ENCODE measurements at places on chromosomes 7 and 10. TPM values are rescaled to one million over a fixed set of nuclear protein-coding genes. Genes with fewer than 3 reads are reported as not detected.

The CDC14C gene
- total RNA-seq: not detected

The PDE1C gene
- 0.03 TPM for total RNA-seq

GRCh38 chr7:80997841-80998240, 79.0 kb upstream of the SEMA3C start:
- DNase-seq: no peak

DNA sequence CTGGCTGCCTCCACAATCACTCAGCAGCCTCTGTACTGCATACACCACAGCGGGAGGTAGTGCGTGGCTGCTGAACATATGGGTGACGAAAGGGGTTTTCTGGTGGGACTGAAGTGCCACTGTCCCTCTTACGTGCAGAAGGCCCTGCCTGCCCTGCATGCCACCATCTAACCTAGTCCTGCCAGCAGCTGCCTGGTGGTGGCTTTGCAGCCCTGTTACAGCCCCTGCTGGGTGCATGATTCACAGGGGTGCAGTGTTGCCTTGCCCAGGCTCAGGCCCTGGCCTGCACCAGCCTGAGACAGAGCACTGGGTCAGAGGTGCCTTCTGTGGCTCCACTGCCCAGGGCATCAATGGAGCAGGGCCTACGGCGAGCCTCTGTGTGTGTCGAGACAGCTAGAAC, 50.1 kb downstream of the SYPL1 start:
- DNase-seq: no peak

DNA sequence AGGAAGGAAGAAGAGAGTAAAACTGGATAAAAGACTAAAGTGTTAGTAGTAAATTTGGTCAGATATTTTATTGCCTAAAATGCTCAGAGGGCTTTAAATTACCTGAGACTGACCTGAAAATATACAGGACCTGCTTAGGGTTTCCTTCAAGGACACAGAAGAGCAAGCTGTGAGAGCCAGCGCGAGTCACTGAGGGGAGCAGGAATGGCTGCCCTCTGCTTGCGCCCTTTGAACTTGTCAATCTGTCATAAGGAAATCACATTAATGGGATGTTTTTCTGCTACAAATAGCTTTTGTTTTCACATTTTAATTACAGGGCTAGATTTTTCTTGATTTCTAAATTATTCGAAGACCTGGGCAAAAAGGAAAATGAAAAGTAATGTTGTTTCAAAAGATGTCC, 26.9 kb downstream of the DNAJB9 start:
- DNase-seq: no peak

GRCh38 chr7:22587322-22587721, 87.3 kb upstream of the STEAP1B start:
- no peak for DNase-seq

DNA sequence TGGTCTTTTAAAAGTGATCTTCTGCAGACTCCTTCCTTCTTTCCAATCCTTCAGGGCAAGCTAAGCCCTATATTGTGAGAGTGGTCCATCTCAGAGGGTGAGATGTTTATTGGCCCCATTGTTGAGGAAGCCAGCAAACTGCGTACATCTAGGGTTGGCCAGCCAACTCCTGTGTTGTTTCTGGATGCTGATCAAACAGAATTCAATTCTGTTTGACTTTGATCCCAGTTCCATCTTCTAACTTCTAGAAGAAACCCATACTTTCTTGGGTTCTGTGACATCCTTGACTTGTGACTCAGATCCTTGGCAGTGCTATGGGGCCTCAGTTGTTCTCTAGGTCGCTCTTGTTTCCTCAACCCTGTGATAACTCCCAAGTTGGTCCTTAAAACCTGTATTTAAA, 116.2 kb downstream of the LSMEM1 start:
- no peak for DNase-seq

Measured in left lobe of liver (tissue), 2 donors.